HCT116 (cell line): ENCODE measurements at places on chromosomes 11 and 22. TPM values are rescaled to one million over a fixed set of nuclear protein-coding genes. Genes with fewer than 3 reads are reported as not detected.

- no peaks in the 10 kb centered on the region for H3K4me1 ChIP-seq
- no peaks in the 10 kb centered on the region for H3K36me3 ChIP-seq
- no peaks in the 10 kb centered on the region for H3K27me3 ChIP-seq
- no peak overlapping the region for H3K4me3 ChIP-seq
- DNase-seq: no peak
These were observed 102.0 kb downstream of the TBC1D22A start for GRCh38 chr22:46864314-46865051.

ARVCF gene
- total RNA-seq: 42.8 TPM

MIAT gene
- total RNA-seq: 0.54 TPM

LMO2 gene
- 2.8 TPM for total RNA-seq
